ENCODE measurements at places on chromosomes 2 and 18.

DNA sequence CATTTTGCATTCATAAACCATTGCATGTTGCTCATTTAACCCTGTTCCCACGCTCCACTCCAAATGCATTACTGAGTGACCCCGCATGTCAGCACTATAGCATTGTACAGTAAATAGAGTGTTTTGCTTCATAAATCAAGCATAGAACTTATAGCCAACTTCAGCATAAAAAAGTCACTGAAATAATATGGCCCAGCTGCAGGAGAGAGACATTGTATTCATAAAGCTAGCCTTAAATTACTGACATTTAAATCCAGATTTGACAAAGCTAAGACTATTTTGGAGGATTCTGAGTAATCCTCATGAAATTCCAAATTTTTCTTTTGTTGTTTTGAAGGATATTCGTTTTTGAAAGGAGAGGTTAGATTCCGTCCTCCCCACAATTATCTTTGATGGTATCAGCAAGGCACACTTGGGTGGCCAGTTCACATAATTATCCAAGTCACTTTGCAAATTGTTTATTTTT is 320.9 kb upstream of the TCF4 start:
- no peak overlapping the region for H3K4me3 ChIP-seq
- H3K27me3 ChIP-seq: no peaks in the 10 kb centered on the region
- H3K36me3 ChIP-seq: no peaks in the 10 kb centered on the region
- no peaks in the 10 kb centered on the region for H3K4me1 ChIP-seq
- no peak for DNase-seq

DNA sequence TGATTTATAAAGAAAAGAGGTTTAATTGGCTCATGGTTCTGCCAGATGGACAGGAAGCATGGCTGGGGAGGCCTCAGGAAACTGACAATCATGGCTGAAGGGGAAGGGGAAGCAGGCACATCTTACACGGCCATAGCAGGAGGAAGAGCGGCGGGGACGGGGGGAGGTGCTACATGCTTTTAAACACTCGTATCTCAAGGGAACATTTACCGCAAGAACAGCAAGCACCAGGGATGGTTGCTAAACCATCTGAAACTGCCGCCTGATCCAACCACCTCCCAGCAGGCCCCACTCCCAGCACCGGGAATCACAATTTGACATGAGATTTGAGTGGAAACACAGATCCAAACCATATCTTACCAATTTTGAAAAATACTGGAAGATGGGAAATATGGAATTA is 362.8 kb downstream of the FBXO15 start:
- no peak overlapping the region for H3K4me3 ChIP-seq
- H3K27me3 ChIP-seq: peaks cover 3% of the 10 kb centered on the region
- DNase-seq: no peak
- H3K27ac ChIP-seq: no peak overlapping the region

DNA sequence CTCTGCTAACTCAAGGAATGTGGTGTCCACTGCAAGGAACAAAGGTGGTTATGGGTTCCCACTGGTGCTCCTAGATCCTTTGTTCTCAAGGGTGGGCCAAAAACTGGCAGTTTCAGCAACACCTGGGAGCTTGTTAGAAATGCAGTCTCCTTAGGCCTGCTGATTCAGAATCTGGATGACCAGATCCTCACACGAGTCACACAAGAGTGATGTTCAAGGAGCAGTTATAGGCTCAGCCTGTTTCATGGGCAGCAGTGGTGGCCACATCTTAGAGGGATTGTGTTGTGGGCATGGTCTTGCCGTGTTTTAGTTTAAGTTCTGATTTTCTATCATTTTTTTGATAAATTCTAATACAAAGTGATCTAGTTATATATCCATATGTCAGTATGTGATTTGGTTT is 28.7 kb upstream of the MGAT5 start:
- peaks cover 14% of the 10 kb centered on the region for H3K36me3 ChIP-seq
- no peak overlapping the region for H3K4me3 ChIP-seq
- peaks cover 21% of the 10 kb centered on the region for H3K4me1 ChIP-seq
- no peak for DNase-seq

DNA sequence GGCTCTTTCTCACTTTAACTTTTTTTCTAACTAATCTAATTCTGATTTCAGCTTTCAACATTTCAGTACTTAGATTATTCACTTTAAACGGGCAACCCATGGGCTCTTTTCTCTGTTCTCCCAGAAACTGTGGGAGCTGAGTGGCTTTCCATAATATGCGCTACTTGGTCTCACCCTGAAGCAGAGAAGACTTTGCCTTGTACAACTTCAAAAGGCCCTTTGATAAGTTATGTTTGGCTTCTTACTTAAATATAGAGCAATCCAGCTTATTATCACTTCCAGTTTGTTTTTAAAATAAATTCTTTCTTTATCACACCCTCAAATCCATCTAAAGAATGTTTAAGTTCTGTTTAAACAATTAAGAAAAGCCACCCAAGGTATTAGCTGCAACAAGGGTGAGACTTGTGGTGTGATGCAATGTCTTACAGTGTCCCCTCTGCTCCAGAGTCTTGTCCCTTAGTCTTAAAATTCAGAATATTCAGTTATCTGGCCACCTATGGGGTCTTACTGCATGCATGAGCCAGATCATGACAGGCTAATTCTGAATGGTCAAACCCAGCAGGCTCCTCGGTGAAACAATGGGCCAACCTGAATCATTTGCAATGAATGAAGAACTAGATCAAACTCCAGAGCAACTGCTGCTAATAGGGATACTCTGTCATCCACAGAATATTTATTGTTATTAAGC is 38.8 kb downstream of the GCG start:
- H3K27ac ChIP-seq: no peak overlapping the region
- H3K27me3 ChIP-seq: no peaks in the 10 kb centered on the region
- no peak for DNase-seq
- peaks cover 17% of the 10 kb centered on the region for H3K4me1 ChIP-seq
- no peak overlapping the region for H3K4me3 ChIP-seq

DNA sequence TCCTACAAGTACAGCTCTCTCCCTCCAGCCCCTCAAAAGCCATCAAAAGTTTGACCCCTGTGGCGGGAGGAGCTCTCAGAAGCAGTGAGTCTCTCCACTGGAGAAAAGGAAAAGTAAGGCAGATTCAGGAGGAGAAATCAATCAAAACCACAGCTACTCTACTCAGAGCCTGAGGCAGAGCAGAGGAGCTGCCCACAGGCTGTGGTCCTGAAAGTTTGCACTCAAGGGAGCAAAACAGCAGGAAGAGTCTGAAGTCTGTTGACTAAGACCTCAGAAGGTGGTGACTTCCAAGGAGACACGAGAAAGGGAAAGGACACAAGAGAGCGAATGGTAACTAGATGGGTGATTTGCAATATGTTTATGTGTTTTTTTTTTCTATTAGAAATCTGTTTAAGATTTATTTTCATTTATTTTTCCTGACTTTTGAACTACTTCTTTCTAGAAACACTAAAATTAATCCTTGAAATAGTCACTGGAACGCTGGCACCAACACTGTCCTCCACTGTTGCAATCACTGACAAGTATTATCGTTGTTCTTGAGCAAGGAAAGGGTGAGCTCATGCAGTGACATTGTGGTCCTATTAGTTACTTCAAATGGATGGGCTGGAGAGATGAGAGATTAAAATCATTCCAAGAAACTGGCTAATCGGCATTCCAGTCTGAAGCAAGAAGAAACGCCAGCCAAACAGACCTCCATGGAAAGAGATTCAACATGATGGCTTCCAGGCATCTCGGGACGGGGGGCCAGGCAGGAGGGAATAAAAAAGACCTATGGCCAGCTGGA is 35.8 kb downstream of the PID1 start:
- no peaks in the 10 kb centered on the region for H3K27me3 ChIP-seq
- no peak overlapping the region for H3K27ac ChIP-seq
- no peaks in the 10 kb centered on the region for H3K4me1 ChIP-seq
- no peak overlapping the region for H3K4me3 ChIP-seq
- no peaks in the 10 kb centered on the region for H3K36me3 ChIP-seq

DNA sequence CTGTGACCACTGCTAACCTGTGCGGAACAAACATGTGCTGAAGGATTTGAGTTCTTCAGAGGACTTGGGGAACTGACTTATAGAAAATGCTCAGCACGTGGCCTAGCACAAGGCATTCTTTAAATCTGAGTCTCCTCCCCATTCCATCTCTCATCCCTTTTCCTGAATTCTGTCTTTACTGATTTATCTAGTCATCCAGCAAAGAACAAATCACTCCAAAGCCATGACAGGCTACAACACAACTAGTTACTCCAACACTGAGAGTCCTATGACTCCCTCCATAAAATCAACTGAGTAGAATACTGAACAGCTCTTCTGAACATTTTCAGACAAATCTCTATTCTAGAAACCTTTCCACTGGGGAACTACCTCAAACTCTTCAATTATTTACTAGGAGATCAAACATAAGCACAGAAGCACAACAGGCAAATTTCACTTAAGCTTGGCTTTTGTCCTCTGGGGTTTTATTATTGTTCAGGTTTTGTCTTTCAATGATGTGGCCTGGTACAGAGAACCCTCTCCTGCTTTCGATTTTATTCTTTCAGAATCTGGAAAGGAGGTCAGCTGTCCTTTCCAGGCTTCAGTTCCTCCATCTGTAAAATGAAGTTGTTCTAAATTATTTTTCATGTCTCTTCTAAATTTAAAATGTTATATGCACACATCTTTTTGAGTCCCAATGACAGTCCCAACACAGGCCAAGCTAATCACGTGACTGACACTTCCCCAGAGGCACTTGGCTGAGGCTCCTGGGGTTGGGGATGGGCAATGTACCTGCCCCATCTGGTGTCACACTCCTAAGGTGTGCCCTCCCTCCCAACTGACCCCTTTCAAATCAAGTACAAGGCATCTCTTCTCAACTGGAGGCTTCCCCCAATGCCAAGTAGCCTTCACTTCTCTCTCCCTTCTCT is 31.8 kb downstream of the RNU4ATAC start:
- H3K4me1 ChIP-seq: peaks cover 21% of the 10 kb centered on the region
- DNase-seq: no peak
- H3K4me3 ChIP-seq: no peak overlapping the region
- H3K36me3 ChIP-seq: no peaks in the 10 kb centered on the region
- no peaks in the 10 kb centered on the region for H3K27me3 ChIP-seq

GRCh38 chr2:240413813-240414429 is 21.5 kb upstream of the GPC1 start:
- no peak overlapping the region for H3K4me3 ChIP-seq
- no peaks in the 10 kb centered on the region for H3K4me1 ChIP-seq
- no peaks in the 10 kb centered on the region for H3K36me3 ChIP-seq
- no peak overlapping the region for H3K27ac ChIP-seq

Measured in activated T-helper 1 cell treated with anti-CD3 and anti-CD28 coated beads, Interleukin-12 subunit alpha, Interleukin-12 subunit beta, Interleukin-2, Interleukin-4 antibody, amounts not matched to agents 30 ng/mL and 10 ng/mL and 1 ng/mL, durations not matched to agents 14 hours and 24 hours and 36 hours (primary cell).